Dorsolateral prefrontal cortex (tissue), 122 donors: ENCODE measurements at places on chromosomes 13 and 19. TPM values are rescaled to one million over a fixed set of nuclear protein-coding genes. Genes with fewer than 3 reads are reported as not detected.

- DNase-seq = no peak
Observed at GRCh38 chr19:50823389-50824042, at the start of gene KLK1. Gene KLK1, minus strand, starts transcription at chr19:50823787. Its CDS starts 39 bp downstream, at chr19:50823748.

- DNase-seq = no peak
Observed at GRCh38 chr13:33773790-33774462, 44.0 kb upstream of the RFC3 start.

GRCh38 chr19:31666126-31666525 lies 316.9 kb upstream of the TSHZ3 start:
- no peak for DNase-seq

- DNase-seq = no peak
Observed at GRCh38 chr13:98297051-98297450, 120.0 kb upstream of the RNF113B start.

Gene ONECUT3
- not detected for total RNA-seq

Gene ZNF443
- 7.2 TPM for total RNA-seq

GRCh38 chr19:46841458-46842083 lies 9.1 kb downstream of the AP2S1 start:
- DNase-seq = no peak

- DNase-seq = no peak
Observed at GRCh38 chr19:42397263-42398166, 7.4 kb upstream of the CNFN start.

DNA sequence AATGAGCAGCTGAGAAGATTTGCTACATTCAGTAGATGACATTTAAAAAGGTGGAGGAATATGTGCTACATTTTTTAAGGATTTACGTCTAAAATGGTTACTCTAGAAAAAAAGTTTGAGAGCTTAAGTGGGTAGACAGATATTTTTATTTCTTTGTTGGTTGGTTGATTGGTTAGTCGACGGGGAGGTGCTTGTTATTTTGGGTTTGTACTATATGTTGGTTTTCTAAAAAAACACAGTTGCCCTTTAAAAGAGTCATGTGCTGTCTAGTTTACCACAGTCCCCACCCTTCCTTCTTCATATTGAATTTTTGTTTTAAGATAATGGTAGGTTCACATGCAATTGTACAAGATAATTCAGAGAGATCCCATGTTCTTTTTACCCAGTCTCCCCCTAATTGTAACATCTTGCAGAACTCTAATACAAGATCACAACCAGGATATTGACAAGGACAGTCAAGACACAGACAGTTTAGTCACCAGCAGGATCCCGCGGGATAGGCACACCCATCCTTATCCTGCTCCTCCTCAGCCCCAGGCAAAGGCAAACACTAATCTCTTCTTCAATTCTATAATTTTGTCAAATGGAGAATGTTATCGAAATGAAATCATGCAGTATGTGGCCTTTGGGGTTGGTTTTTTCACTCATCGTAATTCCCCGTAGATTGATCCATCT lies 171.4 kb downstream of the FOXO1 start:
- DNase-seq = no peak

- no peak for DNase-seq
Observed at GRCh38 chr13:21481359-21481758, 22.3 kb upstream of the ZDHHC20 start.

DNA sequence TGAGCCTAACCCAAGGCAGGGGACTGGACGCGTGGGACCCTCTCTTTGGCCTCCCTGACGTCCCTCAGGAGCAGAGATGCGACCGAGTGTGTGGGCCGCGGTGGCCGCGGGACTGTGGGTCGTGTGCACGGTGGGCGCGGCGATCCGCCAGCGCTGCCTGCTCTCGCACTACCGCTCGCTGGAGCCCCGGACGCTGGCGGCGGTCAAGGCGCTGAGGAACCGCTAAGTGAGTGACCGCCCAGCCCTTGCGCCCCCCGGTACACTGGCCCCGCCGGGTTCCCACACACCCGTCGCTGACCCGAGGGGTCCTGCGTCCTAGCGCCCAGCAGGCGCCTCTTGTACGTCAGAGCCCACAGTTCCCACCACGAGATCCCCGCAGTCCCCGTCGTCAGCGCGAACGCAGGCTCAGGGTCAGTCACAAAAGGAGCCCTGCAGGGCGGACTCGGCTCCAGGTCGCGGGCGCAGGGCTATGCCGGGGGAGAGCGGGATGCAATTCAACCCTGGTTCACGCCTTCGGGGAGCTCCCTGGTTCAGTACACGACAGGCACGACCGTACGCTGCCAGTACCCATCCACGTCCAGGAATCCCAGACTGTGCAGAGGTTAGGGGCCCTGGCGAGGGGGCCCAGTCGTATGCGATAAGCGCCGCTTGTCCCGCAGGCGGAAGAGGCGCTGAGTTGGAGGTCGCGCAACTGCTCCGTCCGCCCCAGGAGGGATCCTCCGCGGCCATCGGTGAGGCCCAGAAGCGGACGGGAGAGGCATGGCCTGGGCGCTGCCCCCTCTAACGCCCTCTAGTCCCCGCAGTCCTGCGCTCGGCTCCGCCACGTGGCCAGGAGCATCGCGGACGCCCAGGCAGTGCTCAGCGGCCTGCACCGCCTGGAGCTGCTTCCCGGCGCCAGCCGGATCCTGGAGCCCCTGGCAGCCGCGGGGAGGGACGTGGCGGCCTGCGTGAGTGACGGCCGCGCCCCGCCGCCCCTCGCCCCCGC lies 3.6 kb upstream of the IFNL2 start:
- no peak for DNase-seq
